ENCODE measurements at places on chromosomes 16 and 17. TPM values are rescaled to one million over a fixed set of nuclear protein-coding genes. Genes with fewer than 3 reads are reported as not detected.

The KRTAP2-2 gene
- not detected for total RNA-seq

The RNF227 gene
- total RNA-seq, result 0.83 TPM

The ZG16B gene
- not detected for total RNA-seq

The PPP1R27 gene
- not detected for total RNA-seq

The OTOA gene
- total RNA-seq, result 0.07 TPM

The CIAPIN1 gene
- total RNA-seq, result 94.7 TPM

The HNF1B gene
- total RNA-seq, result 0.26 TPM

All from WTC11 (cell line).